Stimulated activated CD4-positive, alpha-beta T cell treated with anti-CD3 and anti-CD28 coated beads, Interleukin-12 subunit alpha, Interleukin-12 subunit beta, amount 100 ng/mL, for 4 hours (primary cell): ENCODE measurements at places on chromosomes 12 and 14.

DNA sequence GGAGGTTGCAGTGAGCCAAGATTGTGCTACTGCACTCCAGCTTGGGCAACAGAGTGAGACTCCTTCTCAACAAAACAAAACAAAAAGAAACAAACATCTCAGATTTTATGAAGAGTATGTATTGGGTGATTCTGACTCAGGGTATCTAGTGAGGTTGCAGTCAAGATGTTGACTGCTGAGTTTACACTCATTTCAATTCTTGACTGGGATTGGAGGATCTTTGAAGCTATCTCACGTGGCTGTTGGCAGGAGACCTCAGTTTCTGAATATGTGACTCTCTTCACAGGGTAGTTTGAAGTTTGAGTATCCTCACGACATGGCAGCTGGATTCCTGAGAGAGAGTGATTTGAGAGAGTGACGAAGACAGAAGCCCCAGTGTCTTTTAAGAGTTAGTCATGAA lies 29.4 kb downstream of the ERC1 start:
- DNase-seq: no peak

- no peak for DNase-seq
These were observed 237.2 kb downstream of the FBXL14 start for GRCh38 chr12:1357171-1357570.

GRCh38 chr12:68222326-68222725 lies 3.3 kb downstream of the IL26 start:
- DNase-seq: no peak

DNA sequence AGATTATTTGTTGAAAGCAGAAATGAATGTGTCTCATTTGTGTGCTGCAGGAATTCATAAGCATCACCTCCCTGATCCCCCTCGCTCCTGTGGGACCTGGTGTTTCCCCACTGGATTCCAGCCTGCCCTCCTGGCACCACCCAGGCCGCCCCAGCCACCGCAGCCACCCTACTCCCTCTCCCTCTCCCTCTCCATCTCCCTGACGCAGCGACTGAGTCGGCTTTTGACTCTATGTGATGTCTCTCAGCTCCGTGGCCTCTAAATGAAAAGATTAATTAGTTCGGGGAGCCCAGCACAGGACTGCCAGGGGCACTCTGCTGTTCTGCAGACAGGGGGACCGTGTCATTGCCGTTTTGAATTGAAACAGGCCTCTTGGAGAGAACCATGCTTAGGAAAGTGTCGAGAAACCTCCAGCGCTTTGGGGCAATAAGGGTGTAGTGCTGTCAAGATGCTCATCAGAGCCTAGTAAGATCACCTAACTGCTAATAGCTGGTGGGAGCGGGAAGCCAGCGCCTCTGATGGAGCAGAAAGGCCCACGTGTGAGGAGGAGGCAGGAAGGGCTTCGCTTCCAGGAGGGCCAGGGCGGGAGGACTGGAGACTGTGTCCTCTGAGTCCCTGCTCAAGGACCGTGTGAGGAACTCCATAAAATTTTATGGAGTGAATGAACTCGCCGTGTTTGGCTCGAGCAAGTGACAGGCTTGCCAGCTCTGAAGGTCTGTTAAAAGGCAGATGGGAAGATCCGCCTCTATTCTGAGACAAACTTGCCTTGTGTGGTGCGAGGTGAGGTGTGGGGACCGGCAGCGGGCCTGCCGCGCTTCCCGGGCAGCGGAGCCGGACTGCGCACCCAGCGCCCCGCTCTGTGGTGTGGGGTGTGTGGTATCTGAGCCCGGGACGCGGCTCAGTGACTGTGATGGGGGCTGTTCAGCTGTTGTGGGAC lies 157.4 kb upstream of the C14orf180 start:
- DNase-seq: no peak

DNA sequence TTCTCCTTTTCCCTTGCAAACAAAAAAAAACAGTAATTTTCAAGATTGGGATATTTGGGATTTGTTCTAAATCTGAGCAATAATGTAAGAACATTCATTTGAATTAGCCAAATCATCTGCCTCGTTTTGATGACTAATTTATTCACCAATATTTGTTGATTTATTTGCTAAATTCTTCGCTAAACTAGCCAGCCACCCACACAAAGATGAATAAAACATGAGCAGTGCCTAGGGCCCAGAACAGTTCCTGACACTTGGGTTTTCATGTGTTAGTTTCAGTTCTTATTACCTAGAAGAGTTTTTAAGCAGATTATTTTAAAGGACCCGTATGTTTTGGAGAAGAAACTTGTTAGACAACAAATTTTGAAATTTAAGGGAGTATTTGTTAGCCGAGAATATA lies 1.4 kb downstream of the ETNK1 start:
- DNase-seq: no peak

DNA sequence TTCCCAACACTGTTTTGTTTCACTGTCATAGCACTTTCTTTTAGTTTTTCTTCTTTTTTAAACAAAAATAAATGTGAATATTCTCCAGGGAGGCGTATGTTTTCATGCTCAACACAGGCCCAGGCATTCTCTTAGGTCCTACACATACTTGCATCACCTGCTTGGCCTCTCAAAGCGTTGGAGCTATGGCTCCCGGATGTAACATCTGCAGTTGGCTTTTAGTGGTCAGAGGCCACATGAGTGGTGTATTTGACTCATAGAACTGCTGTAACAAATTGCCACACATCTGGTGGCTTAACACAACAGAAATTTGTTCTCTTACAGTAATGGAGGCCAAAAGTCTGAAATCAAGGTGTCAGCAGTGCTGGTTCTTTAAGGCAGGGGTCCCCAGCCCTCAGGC lies 44.6 kb upstream of the VRK1 start:
- no peak for DNase-seq

DNA sequence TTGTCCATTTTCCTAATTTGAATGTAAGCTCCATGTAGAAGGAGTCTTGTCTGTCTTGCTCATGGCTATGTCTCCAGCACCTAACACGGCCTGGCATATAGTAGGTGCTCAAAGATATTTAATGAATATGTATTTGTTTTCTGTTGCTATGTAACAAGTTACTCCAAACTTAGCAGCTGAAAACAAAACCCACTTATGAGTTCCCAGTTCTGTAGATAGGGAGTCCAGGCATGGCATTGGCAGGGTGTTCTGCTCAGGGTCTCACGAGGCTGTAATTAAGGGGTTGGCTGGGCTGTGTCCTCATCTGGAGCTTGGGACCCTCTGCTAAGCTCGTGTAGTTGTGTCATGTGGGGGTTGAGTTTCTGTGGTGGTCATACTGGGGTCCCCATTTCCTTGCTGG lies 106.0 kb downstream of the AACS start:
- DNase-seq: no peak

- peak; percentile 29 for DNase-seq
These were observed 578 bp downstream of the PPP1R13B start for GRCh38 chr14:103846543-103847450.
